ENCODE measurements at places on chromosomes 13 and 19.

DNA sequence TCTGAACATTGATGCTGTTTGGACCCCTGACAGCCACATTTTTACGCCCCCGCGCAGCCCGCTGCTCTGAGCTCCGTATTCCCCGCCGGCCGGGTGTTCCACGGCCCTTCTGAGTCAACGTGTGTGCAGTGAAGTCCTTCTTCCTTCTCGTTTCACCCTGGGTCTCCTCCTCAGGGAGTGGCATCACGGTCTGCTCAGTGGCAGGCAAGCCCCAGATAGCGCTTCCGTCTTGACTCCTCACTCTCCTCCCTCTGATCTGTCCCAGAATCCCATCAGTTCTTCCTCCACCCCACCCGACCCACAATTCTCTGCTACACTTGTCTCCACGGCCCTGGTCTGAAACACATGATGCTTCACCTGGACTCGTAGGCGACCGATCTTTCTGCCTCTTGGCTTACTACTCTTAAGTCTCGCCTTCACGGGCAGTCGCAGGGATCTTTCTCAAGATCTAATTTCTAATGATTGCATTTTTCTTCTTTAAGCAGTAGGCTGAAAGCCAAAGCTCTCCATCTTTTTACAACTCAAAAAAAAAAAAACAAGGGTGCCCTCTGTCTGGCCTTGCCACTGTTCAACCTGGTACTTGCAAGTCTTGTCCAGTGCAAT is 33.9 kb downstream of the CCNE1 start:
- DNase-seq = no peak

DNA sequence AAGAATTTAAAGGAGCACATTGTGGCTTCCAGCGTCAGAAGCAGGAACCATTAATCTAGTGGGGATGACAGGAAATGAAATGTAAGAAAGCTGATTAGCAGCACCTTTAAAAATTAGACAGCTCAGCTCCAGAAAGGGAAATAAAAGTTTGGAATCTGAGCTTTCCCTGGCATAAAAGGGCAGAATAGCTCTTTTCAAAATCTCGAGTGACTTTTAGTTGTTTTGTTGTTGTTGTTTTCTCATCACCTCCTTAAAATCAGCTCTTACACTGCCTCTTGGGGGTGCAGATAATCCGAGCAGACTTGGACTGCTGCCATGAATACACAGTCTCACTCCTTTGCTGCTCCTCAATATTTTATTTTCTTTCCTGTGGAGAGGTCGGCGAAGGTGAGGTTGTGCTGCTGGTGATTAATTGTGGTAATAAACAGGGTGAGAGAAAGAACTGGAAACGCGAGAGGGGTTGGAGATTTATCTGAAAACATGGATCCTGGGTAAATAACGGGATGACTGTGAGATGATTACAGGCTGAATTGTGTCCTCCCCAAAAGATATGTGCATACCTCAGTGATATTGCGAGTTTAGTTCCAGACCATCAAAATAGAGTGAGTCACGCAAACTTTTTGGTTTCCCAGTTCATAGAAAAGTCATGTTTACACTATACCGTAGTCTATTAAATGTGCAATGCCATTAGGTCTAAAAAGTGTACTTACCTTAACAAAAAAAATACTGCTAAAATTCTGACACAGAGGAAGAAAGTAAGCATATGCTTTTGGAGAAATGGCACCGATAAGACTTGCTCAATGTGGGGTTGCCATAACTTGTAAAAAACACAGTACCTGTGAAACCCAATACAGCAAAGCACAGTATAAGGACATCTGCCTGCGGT is 787.7 kb downstream of the UQCRFS1 start:
- DNase-seq = no peak

DNA sequence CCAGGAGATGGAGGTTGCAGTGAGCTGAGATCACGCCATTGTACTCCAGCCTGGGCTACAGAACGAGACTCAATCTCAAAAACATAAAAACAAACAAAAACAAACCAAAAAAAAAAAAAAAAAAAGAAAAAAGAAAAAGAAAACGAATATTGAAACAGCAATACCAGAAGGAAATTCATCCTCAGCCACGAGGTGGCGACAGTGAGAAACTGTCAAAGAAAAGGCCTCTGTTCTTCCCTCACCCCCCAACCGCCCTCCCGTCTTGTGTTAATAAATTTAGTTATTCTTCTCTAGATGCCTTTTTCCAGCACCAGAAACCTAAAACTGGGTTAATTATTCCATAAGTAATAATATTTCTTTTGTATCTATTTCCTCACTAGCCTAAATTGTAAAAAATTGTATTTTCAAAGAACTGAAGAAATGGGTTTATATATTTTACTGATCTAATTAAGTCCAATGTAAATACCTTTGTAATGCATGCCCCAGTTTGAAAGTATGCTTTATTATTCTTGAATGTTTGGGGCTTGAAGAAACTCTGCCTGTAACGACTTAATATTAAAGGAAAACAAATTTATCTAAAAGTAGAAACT is 38.6 kb downstream of the LIG4 start:
- DNase-seq = no peak

DNA sequence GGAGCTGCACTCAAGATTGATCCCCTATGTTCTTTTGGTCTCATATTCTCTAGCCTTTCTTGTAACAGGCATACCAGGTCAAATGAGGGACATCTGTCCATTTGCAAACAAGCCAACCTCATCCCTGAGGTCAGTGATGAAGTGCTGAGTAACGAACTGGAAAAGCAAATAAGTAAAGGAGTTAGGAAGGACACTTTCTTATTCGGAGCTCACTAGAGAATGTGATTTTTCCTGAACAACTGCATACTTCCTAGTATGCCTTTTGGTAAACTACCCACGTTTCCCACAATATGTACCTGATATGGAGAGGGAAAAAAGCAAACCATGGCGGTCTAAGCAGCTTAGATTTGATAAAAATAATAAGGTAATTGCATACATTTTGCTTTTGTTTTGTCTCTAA is 91.0 kb upstream of the MYCBP2 start:
- peak; percentile 89 for DNase-seq

DNA sequence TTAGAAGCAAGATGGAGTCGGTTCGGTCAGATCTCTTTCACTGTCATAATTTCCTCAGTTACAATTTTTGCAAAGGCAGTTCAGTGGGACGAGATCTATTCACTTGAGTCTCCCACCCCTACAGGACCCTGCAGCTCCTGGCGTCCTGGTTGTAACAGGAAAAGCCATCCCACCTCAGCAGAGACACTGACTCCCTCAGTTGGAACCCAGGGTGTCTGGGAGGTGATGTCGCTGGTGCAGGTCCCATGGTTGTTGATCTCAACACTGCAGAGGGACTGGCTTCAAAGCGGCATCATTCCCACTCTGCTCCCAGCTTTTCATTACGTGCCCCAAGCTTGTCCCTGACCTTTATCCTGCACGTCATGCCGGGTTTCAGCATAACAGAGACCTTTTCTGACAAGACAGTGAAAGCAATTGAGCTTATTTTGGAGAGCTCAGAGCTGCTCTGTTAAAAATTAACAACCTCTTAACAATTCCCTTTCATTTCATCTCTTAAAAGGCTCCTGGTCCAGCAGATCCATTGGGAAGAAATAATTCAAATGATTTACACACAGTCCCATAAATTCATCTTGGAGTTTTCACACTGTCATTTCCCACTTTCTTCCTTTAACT is 17.6 kb upstream of the COG3 start:
- no peak for DNase-seq

DNA sequence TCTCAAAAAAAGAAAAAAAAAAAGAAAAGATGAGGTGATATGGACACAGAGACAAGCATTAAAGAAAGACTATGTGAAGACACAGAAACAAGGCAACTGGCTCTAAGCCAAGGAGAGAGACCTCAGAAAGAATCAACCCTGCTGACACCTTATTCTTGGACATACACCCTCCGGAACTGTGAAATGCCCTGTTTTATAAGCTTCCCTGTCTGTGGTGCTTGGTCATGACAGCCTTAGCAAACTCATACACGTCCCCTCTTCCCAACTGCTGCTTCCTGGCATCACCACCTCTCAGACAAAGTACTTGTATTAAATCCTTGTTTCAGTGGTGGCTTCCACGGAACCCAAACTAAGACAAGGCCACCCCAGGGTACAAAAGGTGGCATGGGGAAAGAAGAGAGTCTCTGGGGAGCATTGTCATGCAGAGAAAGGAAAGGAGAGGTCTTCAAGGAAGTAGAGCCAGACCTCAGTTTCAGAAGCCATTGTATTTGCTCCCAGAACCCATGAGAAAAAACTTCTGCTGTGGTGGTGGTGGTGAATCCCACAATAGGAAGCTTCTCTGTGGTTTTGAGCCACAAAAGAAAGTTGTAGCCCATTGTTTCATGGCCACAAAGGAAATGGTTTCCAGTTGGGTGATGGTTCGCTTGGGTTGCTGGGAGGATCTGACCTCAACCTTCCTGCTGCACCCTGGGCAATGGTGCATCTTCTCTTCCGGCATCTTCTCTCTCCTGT is 16.3 kb upstream of the TSPAN16 start:
- DNase-seq = no peak

GRCh38 chr13:29279356-29280254 is 315.9 kb downstream of the SLC7A1 start:
- DNase-seq = no peak

DNA sequence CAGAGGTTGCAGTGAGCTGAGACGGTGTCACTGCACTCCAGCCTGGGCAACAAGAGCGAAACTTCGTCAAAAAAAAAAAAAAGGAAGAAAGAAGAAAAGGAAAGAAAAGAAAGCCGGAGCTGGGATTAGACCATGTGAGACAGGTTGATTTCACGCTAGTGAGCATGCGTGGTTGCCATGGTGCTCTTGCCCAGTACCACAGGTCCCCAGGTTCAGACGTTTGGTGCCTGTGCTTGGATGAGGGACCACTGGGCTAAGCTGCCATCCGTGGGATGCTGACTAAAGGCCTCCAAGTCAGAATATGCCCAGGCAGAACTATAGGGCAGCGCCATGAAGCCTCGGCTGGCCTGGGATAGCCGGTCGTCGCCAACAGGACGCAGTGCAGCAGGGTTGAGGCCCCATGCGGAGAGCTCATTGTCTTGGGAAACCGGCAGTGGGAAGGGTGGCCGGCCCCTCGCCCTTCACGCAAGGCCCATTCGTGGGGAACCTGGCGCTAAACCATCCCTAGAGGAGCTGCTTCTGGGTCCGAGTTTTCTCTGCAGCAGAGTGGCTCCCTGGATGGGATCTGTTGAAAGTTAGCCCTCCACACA is 7.2 kb upstream of the TEX101 start:
- DNase-seq = no peak

GRCh38 chr19:36198119-36198518 is 16.3 kb downstream of the ZNF565 start:
- no peak for DNase-seq

- DNase-seq = peak; percentile 47
Observed at GRCh38 chr19:16449330-16449961, 22.3 kb downstream of the EPS15L1 start.

GRCh38 chr13:47934371-47934770 is 66.7 kb downstream of the SUCLA2 start:
- no peak for DNase-seq

GRCh38 chr19:4007836-4008539 is 452 bp downstream of the PIAS4 start:
- no peak for DNase-seq

GRCh38 chr19:49923055-49924003 is 5.7 kb upstream of the ATF5 start:
- DNase-seq = no peak

DNA sequence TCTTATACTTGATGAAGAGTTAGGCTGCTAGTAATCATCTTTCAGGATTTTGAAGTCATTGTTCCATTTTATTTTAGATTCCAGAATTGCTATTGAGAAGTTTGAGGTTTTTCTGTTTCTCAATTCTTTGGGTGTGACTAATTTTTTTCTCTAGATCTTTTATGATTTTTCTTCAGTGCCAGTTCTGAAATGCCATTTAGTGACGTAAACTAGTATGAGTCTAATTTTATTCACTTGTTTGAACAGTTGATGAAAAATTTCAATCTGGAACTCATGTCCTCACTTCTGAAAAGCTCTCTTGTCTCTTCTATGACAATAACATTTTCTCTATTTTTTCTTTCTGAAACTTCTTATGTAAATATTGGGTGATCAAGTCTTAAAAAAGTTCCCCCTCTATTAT is 188.5 kb upstream of the HTR2A start:
- no peak for DNase-seq

DNA sequence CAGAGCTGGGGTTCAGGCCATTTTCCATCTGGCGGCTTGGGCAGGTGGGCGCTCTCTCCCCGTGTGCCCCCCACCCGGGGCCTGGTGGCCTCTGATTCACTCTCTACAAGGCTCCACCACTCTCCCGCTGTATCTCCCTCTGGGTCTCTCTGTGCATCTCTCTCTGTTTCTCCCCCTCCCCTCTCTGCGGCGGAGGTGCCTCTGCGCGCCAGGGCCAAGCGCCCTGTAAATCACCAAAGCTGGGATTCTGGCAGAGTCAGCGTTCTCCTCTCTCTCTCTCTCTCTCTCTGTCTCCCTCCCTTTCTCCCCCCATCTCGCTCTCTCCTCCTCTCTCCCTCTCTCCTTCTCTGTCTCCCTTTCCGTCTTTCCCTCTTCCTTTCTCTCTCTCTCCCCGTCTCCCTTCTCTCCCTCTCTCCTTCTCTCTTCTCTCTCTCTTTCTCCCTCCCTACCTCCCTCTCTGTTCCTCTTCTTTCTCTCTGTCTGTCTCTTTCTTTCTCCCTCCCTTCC is 3.9 kb downstream of the NFIC start:
- DNase-seq = no peak

- peak; percentile 43 for DNase-seq
Observed at GRCh38 chr13:109182777-109183465, 553.5 kb downstream of the MYO16 start.

Measured in trophoblast cell (in vitro differentiated cells and primary cell).